ENCODE measurements at places on chromosomes 11 and 22.

DNA sequence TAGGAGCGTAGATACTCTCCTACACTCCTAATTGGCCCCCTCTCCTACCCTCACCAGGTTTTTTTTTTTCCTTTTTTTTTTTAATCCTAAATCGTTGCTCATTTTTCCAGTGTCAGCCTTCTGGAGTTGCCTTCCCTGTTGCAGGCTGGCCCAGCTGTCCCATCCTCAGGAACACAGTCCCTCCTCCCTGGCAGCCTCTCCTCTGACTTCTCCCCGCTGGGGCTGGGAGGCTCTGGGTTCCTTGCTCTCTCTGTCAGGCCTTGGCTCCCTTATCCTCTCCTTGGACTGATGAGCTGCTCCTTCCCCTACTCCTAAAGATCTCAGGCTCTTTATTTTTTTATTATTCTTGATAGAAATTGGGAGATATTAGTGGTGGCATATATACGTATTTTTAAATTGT lies 62.2 kb downstream of the PKNOX2 start:
- no peak for DNase-seq

GRCh38 chr22:40237788-40238424 lies 60.2 kb downstream of the TNRC6B start:
- no peak for DNase-seq

GRCh38 chr11:69342588-69343330 lies 48.8 kb downstream of the MYEOV start:
- DNase-seq: no peak

DNA sequence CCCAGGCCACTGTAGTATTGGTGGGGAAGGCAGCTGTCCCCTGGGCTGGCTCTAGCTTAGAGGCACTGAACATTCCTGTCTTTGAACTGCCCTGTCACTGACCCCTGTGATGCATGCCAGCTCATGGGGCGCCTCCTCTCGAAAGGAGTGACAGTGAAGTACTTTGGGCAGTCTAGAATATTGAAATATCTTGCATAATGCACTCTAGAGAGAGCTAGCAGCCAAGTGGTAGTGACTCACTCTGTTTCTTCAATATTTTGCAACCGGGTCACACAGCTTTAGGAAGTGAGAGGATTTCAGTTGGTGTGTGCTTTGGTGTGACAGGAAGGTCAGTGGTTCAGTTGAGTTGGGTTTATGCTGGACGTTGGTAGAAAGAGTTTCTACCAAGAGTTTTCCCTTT lies 35.5 kb upstream of the ST14 start:
- no peak for DNase-seq

DNA sequence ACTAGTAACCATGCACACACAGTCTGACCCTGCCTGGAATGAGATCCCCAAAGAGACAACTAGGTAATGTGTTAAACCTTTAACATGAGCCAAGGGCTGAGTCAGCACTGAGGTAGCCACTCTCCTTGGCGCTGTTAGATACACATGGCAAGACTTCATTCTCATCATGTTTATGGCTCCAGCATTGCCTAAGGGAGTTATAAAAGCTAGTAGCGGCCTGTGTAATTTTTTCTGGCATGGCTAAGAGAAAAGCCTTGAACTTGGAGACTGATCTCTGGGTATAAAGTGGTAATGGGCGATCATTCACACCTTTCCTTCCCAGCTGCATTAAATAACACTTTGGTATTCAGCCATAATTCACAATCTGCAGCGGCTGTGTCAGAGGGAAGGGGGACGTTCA lies 779.7 kb upstream of the LRRC4C start:
- no peak for DNase-seq

- DNase-seq: no peak
Observed at GRCh38 chr11:95680169-95680929, 109.2 kb downstream of the FAM76B start.

All from central memory CD4-positive, alpha-beta T cell (primary cell).